ENCODE measurements at places on chromosomes 11 and 22. TPM values are rescaled to one million over a fixed set of nuclear protein-coding genes. Genes with fewer than 3 reads are reported as not detected.

Gene GSC2
- not detected for total RNA-seq

Gene CHST1
- total RNA-seq = 0.47 TPM

Gene SCT
- not detected for total RNA-seq

DNA sequence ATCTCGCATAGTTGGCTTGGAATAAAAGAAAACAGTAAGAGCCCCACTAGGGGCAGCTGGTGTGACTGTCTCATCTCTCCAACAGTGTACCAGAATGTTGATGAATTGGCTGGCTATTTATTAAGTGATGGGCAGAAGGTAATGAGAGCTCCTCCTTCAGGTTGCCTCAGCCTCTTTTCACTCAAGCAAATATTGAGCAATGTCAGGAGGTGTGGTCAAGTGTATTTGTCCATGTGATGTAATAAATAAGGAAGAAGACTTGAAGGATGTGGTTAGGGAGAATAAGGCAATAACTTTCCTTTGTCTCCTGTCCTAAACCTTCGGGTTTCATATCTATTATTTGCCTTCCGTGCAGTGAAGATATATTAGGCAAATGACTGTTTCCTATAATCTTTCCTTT lies at the start of gene TCN1:
TSS of gene TCN1 (minus strand) at position 91 of the 400 bp plus-strand sequence. CDS start at position 74, 17 bp downstream.
- no peak within 1 kb of the TSS for H3K4me3 ChIP-seq
- no peak for DNase-seq
- H3K27ac ChIP-seq = no peak within 1 kb of the TSS
- no peaks in the 10 kb centered on the region for H3K36me3 ChIP-seq
